ENCODE measurements at places on chromosomes 12 and 14.
A peak's percentile ranks its signal among the peaks of the same experiment; 100 is the strongest.

GRCh38 chr12:56768424-56768823, 5.3 kb downstream of the HSD17B6 start:
- DNase-seq: no peak

GRCh38 chr12:95548539-95549391, 2.5 kb downstream of the USP44 start:
- no peak for DNase-seq

DNA sequence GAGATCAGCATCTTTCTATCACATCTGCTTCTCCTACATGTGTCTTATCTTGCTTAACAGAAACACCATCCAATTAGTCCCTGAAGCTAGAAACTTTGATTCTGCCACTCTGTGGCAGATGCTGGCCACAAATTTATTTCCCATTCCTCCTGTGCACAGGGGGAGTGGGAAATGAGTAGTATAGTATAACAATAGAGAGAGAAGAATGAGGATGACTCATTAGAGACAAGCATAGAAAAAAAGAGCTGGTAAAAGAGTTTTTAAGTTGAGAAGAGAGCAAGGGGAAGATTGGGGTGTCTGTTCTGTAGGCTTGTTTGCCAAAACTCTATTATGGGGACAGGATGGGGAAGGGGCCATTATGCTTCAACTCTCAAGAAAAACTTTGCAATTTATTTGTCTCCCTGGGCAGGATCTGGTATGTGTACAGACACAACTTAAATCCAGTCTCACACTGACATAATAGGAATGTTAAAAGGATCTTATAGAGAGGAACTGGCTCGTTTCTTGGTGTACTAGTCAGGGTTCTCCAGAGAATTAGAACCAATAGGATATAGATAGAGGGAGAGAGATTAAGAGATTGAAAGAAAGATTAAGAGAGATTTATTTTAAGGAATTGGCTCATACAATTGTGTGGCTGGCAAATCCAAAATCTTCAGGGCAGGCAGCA, 142.6 kb upstream of the CPSF6 start:
- no peak for DNase-seq

DNA sequence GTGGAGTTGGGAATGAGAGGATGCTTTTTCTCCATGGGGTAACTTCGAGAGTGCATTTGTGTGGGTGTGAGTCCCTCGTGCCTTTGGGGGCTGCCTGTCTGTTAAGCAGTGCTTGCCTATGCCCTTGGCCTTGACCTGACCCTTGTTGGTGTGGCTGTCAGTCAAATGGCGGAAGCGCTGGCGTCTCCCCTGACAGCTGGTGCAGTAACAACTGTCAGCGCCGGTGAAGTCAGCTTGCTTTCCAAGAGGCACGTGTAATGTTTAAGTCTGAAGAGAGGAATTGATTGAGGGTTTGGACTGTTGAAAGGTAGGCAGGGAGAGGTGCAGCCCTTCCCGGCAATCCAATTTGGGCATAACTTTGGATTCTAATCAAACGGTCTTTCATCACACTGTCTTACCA, 211.3 kb downstream of the AACS start:
- no peak for DNase-seq

DNA sequence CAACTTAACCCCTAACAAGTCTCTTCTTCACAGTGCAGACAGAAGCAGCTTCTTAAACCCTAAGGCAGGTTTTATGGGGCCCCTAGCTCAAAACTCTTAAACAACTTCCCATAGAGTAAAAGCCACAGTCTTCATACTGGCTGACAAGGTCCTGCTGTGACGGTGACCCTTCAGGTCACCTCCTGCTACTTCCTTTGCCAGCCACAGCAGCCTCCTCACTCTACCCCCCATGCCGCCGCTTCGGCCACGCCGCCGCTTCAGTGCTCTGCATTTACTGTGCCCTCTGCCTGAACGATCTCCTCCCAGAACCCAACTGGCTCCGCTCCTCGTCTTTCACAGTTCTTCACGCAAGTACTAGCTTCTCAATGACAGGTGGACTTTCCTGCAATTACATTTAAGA, 45.5 kb downstream of the ACADS start:
- no peak for DNase-seq

- DNase-seq: no peak
Measured at GRCh38 chr14:75165586-75166391, 10.6 kb downstream of the TMED10 start.

- DNase-seq: no peak
Measured at GRCh38 chr12:127588249-127588648, 678.7 kb upstream of the TMEM132C start.

DNA sequence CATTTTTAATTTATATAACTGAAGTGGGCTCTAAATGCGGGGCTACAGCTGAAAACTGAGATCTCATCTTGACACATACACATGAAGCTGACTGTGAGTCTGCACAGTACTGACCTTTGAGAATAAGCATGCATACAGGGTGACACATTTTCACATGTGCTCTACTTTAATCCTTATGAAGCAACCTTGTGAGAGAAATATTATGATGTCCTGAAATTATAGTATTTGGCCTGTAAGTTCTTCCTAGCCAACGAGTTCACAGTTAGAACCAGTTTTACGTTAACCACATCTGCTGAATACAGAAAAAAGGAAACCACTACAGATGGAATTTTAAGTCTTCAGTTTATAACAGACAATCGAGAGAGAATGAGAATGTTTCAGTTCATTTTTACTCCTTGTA, 70.3 kb downstream of the SPPL3 start:
- DNase-seq: no peak

GRCh38 chr12:123067654-123068053, 83.2 kb downstream of the PITPNM2 start:
- DNase-seq: no peak

DNA sequence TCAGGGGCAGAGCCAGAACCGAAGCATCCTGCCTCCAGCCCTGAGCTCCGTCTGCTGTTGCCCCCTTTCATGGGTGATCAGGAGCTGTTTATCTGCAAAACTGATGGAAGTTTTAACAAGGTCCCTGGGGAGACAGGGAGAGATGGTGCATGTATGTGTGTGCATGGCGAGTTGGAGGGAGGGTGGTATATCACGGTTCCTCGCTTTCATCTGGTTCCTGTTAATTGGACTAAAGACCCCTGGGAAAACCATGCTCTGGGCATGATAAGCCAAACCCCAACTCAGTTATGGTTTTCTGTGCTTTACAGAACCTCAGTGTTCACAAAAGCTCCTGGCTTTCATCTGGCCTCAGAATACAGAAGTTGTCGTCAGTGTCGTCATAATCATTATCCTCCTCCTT, 133.6 kb downstream of the KSR2 start:
- DNase-seq: no peak

GRCh38 chr12:124196236-124196635, 98.7 kb upstream of the RFLNA start:
- DNase-seq: no peak

GRCh38 chr12:39620659-39621658, 1.4 kb upstream of the ABCD2 start:
- peak; percentile 11 for DNase-seq

DNA sequence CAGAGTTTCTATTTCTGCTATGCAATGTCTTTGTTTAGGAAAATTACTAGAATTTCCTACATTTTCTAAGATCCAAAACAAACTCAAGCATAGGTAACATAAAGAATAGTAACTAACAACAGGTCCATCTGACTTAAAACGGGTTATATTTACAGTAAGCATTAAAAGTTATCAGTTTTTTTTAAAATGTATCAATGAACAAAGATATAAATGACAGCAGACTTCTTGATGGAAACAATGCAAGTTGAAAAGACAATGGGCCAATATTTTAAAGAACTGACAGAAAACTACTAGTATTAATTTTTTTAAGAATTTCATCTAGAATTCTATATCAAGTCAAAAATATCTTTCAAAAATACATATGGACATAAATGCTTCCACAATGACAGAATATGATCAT, 367.1 kb upstream of the MGAT4C start:
- no peak for DNase-seq

- DNase-seq: no peak
Measured at GRCh38 chr12:120054293-120054692, 62.3 kb downstream of the RAB35 start.
